H1 (cell line): ENCODE measurements at places on chromosomes 12 and 14. TPM values are rescaled to one million over a fixed set of nuclear protein-coding genes. Genes with fewer than 3 reads are reported as not detected.

The ZFHX2 gene
- 2.7 and 3.7 TPM in 2 replicates for polyA plus RNA-seq

The TEX52 gene
- not detected in 2 replicates for polyA plus RNA-seq

The GPRC5A gene
- polyA plus RNA-seq: 1.3 and 1.4 TPM in 2 replicates

The LRRK2 gene
- polyA plus RNA-seq: 0.06 TPM in 1 of 2 replicates, not detected in the other

The TIMELESS gene
- polyA plus RNA-seq: 17.1 and 19.9 TPM in 2 replicates

The DACT1 gene
- polyA plus RNA-seq: 3.2 and 4.7 TPM in 2 replicates

The FAM186B gene
- polyA plus RNA-seq: 0.12 and 0.13 TPM in 2 replicates

The HNF1A gene
- polyA plus RNA-seq: 0.02 TPM in 1 of 2 replicates, not detected in the other

The RERG gene
- 0.12 and 0.27 TPM in 2 replicates for polyA plus RNA-seq

The RFLNA gene
- 6.6 and 9.3 TPM in 2 replicates for polyA plus RNA-seq

The FOXG1 gene
- 0.03 and 0.08 TPM in 2 replicates for polyA plus RNA-seq

The CIT gene
- 17.1 and 29.1 TPM in 2 replicates for polyA plus RNA-seq

The TAS2R14 gene
- 0.67 and 1.1 TPM in 2 replicates for polyA plus RNA-seq

The GNB3 gene
- polyA plus RNA-seq: 9.9 and 13.9 TPM in 2 replicates

The INHBC gene
- 0.15 and 0.30 TPM in 2 replicates for polyA plus RNA-seq

The MUCL1 gene
- not detected in 2 replicates for polyA plus RNA-seq

The BATF gene
- 0.20 TPM in 1 of 2 replicates, not detected in the other for polyA plus RNA-seq

The CLEC7A gene
- polyA plus RNA-seq: 0.06 and 0.09 TPM in 2 replicates

The LPAR5 gene
- 0.24 and 0.63 TPM in 2 replicates for polyA plus RNA-seq

The SLCO1C1 gene
- polyA plus RNA-seq: 0.18 and 0.39 TPM in 2 replicates

The ASPG gene
- 0.59 and 0.89 TPM in 2 replicates for polyA plus RNA-seq

The RNASE4 gene
- polyA plus RNA-seq: 3.5 and 3.7 TPM in 2 replicates

The TBC1D30 gene
- 2.8 TPM in 2 replicates for polyA plus RNA-seq

The TXNRD1 gene
- 56.8 and 70.6 TPM in 2 replicates for polyA plus RNA-seq

The PTPRB gene
- polyA plus RNA-seq: 0.14 and 0.36 TPM in 2 replicates

The SYNDIG1L gene
- 2.5 and 3.2 TPM in 2 replicates for polyA plus RNA-seq

The BAZ1A gene
- polyA plus RNA-seq: 4.1 and 8.0 TPM in 2 replicates

The RPL10L gene
- polyA plus RNA-seq: not detected in 2 replicates

The MANSC4 gene
- polyA plus RNA-seq: not detected in 2 replicates

The SIRT4 gene
- polyA plus RNA-seq: 2.7 and 3.8 TPM in 2 replicates

The RD3L gene
- not detected in 2 replicates for polyA plus RNA-seq

The C1QL4 gene
- 0.63 and 0.77 TPM in 2 replicates for polyA plus RNA-seq

The LRP1-AS gene
- not detected in 2 replicates for polyA plus RNA-seq

The CLEC2A gene
- polyA plus RNA-seq: 0.24 and 0.63 TPM in 2 replicates

The NPFF gene
- polyA plus RNA-seq: not detected in 2 replicates

The JAG2 gene
- 2.8 and 4.8 TPM in 2 replicates for polyA plus RNA-seq

The WNK1 gene
- polyA plus RNA-seq: 65.6 and 88.2 TPM in 2 replicates

The MTHFD1 gene
- 79.1 and 79.7 TPM in 2 replicates for polyA plus RNA-seq

The ZC3H14 gene
- polyA plus RNA-seq: 58.3 and 99.1 TPM in 2 replicates

The PABPN1 gene
- 229 and 331 TPM in 2 replicates for polyA plus RNA-seq

The RPL6 gene
- 685 and 1,073 TPM in 2 replicates for polyA plus RNA-seq

The DEGS2 gene
- 0.60 and 0.82 TPM in 2 replicates for polyA plus RNA-seq

The TRIAP1 gene
- polyA plus RNA-seq: 20.8 and 42.0 TPM in 2 replicates

The KRT75 gene
- not detected in 2 replicates for polyA plus RNA-seq

The IAPP gene
- polyA plus RNA-seq: not detected in 2 replicates

The LGR5 gene
- polyA plus RNA-seq: 0.08 and 0.13 TPM in 2 replicates

The DYNC1H1 gene
- polyA plus RNA-seq: 238 and 257 TPM in 2 replicates

The STYK1 gene
- 0.38 and 0.61 TPM in 2 replicates for polyA plus RNA-seq

The ATL1 gene
- 2.1 and 4.0 TPM in 2 replicates for polyA plus RNA-seq

The NINJ2 gene
- polyA plus RNA-seq: 1.4 and 1.5 TPM in 2 replicates

The CABP1 gene
- polyA plus RNA-seq: 3.9 and 4.5 TPM in 2 replicates

The TNS2 gene
- polyA plus RNA-seq: 2.8 and 5.0 TPM in 2 replicates

The RNASE2 gene
- not detected in 2 replicates for polyA plus RNA-seq

The COX6A1 gene
- polyA plus RNA-seq: 2,792 and 3,254 TPM in 2 replicates

The NAV3 gene
- polyA plus RNA-seq: 0.41 and 0.47 TPM in 2 replicates

The TCL1B gene
- 11.5 and 14.7 TPM in 2 replicates for polyA plus RNA-seq

The CLEC1B gene
- not detected in 2 replicates for polyA plus RNA-seq
